Activated T-helper 1 cell treated with anti-CD3 and anti-CD28 coated beads, Interleukin-12 subunit alpha, Interleukin-12 subunit beta, Interleukin-2, Interleukin-4 antibody, amounts not matched to agents 30 ng/mL and 10 ng/mL and 1 ng/mL, durations not matched to agents 14 hours and 24 hours and 36 hours (primary cell): ENCODE measurements at places on chromosomes 1 and 21. TPM values are rescaled to one million over a fixed set of nuclear protein-coding genes. Genes with fewer than 3 reads are reported as not detected.

GRCh38 chr1:12620488-12620865 is 2.5 kb upstream of the DHRS3 start:
- peak overlapping the region; percentile 97 for H3K4me3 ChIP-seq
- H3K27me3 ChIP-seq: no peaks in the 10 kb centered on the region
- peaks cover 40% of the 10 kb centered on the region for H3K4me1 ChIP-seq
- H3K27ac ChIP-seq: peak overlapping the region; percentile 69
- DNase-seq: peak; percentile 30
- peaks cover 8% of the 10 kb centered on the region for H3K36me3 ChIP-seq

DNA sequence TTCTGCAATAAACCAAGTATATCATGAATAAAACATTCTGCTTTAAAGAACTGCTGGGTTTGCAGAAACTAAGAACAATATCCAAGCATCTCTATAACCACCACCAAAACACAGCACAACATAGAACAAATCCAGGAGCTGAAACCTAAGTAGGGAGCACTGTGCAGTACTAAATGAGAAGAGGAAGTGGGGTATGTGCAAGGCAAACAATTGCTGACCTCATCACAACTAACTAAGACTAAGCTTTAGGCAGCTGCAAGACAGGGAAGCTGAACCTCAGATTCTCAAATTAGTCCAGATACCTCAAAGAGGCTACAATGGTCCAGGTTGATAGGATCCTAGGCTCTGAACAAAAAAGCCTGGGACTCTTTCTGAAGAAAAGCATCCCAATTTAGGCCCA is 172.6 kb downstream of the SLC44A5 start:
- no peak overlapping the region for H3K27ac ChIP-seq
- H3K4me1 ChIP-seq: no peaks in the 10 kb centered on the region
- no peaks in the 10 kb centered on the region for H3K36me3 ChIP-seq
- no peak overlapping the region for H3K4me3 ChIP-seq

GRCh38 chr21:32167513-32167912 is 111.3 kb downstream of the MIS18A start:
- DNase-seq: no peak
- H3K27ac ChIP-seq: no peak overlapping the region
- no peaks in the 10 kb centered on the region for H3K4me1 ChIP-seq
- H3K36me3 ChIP-seq: no peaks in the 10 kb centered on the region
- H3K4me3 ChIP-seq: no peak overlapping the region

- no peak for DNase-seq
- H3K4me3 ChIP-seq: no peak overlapping the region
- peaks cover 24% of the 10 kb centered on the region for H3K27me3 ChIP-seq
- no peak overlapping the region for H3K27ac ChIP-seq
Observed at GRCh38 chr1:152191711-152192110, 32.3 kb downstream of the HRNR start.

DNA sequence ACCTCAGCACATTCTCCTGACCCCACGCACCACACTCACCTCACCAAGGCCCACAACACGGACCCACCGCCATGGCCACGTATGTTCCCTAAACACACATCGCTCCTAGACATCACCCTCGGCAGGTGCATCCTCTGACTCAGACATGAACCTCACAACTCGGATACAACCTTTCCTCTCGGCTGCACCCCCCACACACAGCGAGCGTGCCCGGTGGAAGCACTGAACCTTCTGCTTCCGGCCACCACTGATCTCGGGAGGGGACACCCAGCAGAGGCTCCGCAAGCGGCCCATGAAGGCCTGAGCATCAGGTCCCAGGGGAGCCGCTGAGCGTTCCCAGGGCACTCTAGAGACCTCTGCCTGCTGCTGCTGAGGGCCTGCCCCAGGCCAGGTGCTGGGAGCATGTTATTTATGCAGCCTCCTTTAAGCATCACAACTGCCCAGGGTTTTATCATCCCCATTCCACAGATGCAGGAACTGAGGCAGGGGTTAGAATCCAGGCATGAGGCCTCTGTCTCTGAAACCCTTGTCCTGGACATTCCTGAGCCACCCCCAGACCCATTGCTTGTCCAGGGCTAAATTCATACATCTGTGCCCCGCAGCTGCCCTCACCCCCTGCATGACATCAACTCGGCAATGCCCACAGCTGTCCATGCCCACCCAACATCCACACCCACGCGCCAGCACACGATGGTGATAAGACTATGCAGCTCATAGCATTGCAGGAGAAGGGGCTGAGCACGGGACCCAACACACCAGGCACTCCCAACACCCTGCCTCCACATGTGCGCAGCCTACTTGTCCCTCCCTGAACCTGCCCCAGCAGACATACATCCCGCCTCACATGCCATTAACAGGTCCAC is 27.0 kb downstream of the SDC3 start:
- no peaks in the 10 kb centered on the region for H3K36me3 ChIP-seq
- H3K27me3 ChIP-seq: peaks cover 12% of the 10 kb centered on the region
- H3K4me1 ChIP-seq: no peaks in the 10 kb centered on the region
- no peak overlapping the region for H3K27ac ChIP-seq
- peak; percentile 3 for DNase-seq

GRCh38 chr1:214808845-214809460 is 206.0 kb downstream of the CENPF start:
- DNase-seq: no peak
- no peaks in the 10 kb centered on the region for H3K27me3 ChIP-seq
- no peaks in the 10 kb centered on the region for H3K36me3 ChIP-seq
- H3K4me3 ChIP-seq: no peak overlapping the region

- no peak overlapping the region for H3K4me3 ChIP-seq
- no peak for DNase-seq
- H3K27ac ChIP-seq: no peak overlapping the region
- H3K27me3 ChIP-seq: no peaks in the 10 kb centered on the region
- H3K36me3 ChIP-seq: peaks cover 20% of the 10 kb centered on the region
- H3K4me1 ChIP-seq: peaks cover 14% of the 10 kb centered on the region
Observed at GRCh38 chr1:35278886-35279554, 10.5 kb downstream of the ZMYM4 start.

DNA sequence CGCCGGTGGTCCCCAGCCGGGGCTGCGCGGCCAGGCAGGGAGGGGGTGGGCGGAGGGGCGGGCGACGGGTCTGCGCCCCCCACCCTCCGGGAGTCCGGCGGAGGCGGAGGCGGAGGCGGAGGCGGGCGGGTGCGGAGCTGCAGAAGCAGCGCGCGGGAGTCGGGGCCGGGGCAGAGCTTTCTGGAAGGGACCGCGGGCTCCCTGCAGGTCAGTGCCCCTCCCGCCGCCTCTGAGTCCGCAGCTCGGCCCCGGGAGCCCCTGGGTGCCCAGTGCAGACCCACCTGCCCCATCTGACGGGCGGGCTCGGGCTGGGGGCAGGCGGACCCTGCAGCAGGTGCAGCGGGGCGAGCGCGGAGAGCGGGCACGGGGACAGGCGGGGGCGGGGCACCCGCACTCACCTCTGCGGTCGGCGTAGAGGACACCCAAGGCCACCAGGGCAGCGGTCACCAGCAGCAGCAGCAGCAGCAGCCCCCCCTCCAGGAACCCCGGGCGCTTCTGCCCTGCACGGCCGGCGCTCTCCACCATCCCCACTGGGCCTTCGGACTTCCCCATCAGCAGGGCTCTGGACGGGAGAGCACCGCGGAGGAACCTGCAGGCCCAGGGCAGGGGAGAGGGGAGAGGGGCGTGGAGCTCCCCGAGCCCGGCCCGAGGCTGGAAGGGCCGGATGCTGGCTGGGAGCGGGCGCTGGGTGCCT is 3.7 kb downstream of the MMEL1 start:
- no peak overlapping the region for H3K4me3 ChIP-seq
- H3K27ac ChIP-seq: no peak overlapping the region
- peaks cover 34% of the 10 kb centered on the region for H3K27me3 ChIP-seq
- DNase-seq: no peak
- H3K4me1 ChIP-seq: no peaks in the 10 kb centered on the region
- no peaks in the 10 kb centered on the region for H3K36me3 ChIP-seq

- DNase-seq: no peak
- H3K27me3 ChIP-seq: peaks cover 16% of the 10 kb centered on the region
- H3K36me3 ChIP-seq: peaks cover 25% of the 10 kb centered on the region
- no peak overlapping the region for H3K4me3 ChIP-seq
- H3K4me1 ChIP-seq: peaks cover 38% of the 10 kb centered on the region
- no peak overlapping the region for H3K27ac ChIP-seq
Observed at GRCh38 chr1:167520711-167521206, 2.4 kb upstream of the CD247 start.

DNA sequence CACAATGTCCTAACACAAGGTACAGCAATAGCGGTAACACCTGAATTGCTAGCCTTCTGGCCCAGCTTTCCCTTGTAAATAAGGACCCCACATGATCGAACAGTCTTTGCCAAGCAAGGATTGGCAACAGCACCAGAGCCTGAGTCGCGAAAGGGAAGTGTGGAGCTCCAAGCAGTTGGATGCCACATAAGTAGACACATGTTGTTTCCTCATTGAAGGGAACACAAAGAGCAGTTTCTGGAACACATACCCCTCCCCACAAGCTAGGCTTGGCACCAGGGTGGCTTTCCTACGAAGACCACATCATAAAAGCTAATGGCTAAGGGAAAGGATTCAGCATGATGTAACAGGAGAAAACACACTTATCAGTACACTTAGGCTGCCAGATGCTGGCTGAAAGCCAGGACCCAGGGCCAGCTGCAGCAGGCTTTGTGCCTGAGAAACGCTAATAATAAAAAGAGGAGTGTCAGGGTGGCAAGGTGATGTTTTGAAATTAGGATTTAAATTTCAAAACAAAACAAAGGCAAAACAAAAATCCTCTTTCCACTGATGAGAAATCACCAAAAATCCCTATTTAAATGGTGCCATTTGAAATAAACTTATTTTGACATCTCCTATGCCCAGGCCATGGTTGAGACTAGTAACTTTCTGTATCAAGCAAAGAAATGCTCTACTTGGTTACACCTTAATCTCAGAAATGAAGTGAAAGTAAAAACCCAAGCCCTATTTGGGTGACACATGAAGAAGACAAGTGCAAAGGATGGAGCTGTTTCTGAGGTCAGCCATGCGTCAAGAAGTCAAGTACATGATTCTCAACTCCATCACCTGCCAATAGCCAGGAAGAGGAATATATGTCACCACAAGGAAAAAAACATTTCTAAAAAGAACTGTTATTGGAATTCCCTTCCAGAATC is 11.9 kb upstream of the CPLANE2 start:
- H3K36me3 ChIP-seq: peaks cover 30% of the 10 kb centered on the region
- no peak for DNase-seq
- H3K27ac ChIP-seq: peak overlapping the region; percentile 31
- no peak overlapping the region for H3K4me3 ChIP-seq

GRCh38 chr21:26385721-26386120 is 187.4 kb downstream of the CYYR1 start:
- H3K4me3 ChIP-seq: no peak overlapping the region
- no peak overlapping the region for H3K27ac ChIP-seq
- no peaks in the 10 kb centered on the region for H3K4me1 ChIP-seq

- H3K36me3 ChIP-seq: peaks cover 36% of the 10 kb centered on the region
- no peak overlapping the region for H3K4me3 ChIP-seq
- peaks cover 9% of the 10 kb centered on the region for H3K4me1 ChIP-seq
- no peak for DNase-seq
- H3K27me3 ChIP-seq: no peaks in the 10 kb centered on the region
Observed at GRCh38 chr1:30933874-30934252, 25.3 kb upstream of the SDC3 start.

DNA sequence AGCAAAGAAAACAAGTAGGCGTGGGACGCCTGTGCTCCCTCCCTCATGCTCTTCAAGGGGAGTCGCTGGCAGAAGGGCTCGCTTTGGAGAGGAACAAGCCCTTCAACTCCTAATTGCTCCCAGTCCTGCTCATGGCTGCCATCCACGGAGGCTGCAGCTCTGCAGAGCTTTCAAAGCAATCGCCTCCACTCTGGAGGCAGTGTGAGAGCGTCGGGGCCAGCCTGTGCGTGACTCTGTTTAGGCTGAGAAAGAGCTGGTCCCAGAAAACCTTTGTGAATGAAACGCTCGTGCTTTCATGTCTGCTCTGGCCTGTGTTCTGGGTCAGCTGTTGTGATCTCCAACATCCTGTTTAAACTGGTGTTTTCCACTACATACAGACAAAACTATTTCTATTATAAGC is 23.9 kb upstream of the RUNX1 start:
- no peak overlapping the region for H3K27ac ChIP-seq
- no peaks in the 10 kb centered on the region for H3K36me3 ChIP-seq
- peaks cover 15% of the 10 kb centered on the region for H3K4me1 ChIP-seq
- no peak for DNase-seq

GRCh38 chr21:20942523-20942922 is 55.7 kb upstream of the NCAM2 start:
- no peaks in the 10 kb centered on the region for H3K27me3 ChIP-seq
- no peaks in the 10 kb centered on the region for H3K36me3 ChIP-seq
- no peaks in the 10 kb centered on the region for H3K4me1 ChIP-seq
- no peak overlapping the region for H3K27ac ChIP-seq

DNA sequence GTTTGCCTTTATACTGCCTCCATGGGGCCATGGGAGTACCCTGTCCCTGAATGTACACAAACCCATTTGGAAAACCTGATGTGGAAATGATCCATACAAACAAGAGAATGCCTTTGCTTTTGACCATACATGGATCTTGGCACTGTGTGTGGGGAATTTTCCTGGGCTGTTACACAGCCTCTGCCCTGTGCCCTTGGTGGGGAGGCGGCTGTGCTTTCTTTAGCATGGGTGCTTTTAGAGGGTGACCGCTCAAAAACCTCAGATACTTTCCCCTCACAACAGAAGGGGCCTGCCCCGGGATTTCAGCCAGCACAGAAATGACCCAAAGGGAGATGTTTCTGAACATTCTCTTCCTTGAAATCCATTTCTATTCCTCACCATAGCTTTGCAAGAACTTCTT is 194.8 kb downstream of the LMO4 start:
- H3K27me3 ChIP-seq: no peaks in the 10 kb centered on the region
- no peak for DNase-seq
- no peaks in the 10 kb centered on the region for H3K4me1 ChIP-seq
- no peak overlapping the region for H3K27ac ChIP-seq
- H3K36me3 ChIP-seq: no peaks in the 10 kb centered on the region

DNA sequence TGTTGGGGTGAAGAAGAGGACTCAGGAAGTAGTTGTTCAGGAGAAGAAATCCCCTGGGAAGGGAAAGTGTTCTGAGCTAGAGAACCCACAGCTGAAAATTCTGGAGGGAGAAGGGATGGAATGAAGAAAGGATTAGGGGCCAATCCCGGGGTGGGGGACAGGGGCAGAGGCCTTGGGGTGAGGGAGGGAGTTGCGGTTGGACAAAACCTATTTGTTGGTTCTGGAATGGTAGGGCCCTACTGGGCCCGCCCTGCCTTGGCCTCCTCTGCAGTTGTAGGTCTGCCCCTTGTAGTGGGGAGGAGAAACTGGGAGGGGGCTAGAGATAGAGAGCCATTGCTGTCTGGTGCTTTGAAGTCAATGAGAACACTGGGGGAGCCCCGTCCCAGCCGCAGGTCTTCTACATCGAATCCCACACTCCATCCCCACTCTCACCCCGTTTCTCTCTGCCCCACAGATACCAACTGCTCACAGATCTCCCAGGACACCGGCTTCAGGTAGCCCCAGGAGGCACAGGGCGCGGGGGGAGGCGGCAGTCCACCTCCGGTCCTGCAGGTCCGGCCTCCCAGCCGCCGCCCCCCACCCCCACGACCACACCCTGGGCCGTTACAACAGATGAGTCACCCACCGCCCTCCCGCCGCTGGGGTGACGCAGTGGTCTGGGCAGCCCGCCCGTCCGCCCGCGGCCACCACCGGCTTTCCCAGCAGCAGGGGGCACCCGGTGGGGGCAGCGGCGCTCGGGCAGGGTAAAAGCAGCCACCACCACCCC is 1.1 kb downstream of the TAGLN2 start:
- peak; percentile 60 for DNase-seq
- peak overlapping the region; percentile 94 for H3K4me3 ChIP-seq
- H3K27me3 ChIP-seq: peaks cover 1% of the 10 kb centered on the region
- H3K27ac ChIP-seq: peak overlapping the region; percentile 99

SLFNL1 gene
- 0.18 TPM in 1 of 2 replicates, not detected in the other for total RNA-seq

DENND2C gene
- total RNA-seq: 0.16 and 0.24 TPM in 2 replicates

CLDN14 gene
- total RNA-seq: not detected in 2 replicates

TMEM200B gene
- 0.47 and 0.56 TPM in 2 replicates for total RNA-seq

CORT gene
- total RNA-seq: 0.36 and 0.37 TPM in 2 replicates

PDPN gene
- not detected in 2 replicates for total RNA-seq

PAPPA2 gene
- total RNA-seq: 0.10 and 0.22 TPM in 2 replicates

LCE1B gene
- total RNA-seq: not detected in 2 replicates

LRIF1 gene
- total RNA-seq: 13.8 and 14.8 TPM in 2 replicates
